ENCODE measurements at places on chromosomes 6 and 20.

DNA sequence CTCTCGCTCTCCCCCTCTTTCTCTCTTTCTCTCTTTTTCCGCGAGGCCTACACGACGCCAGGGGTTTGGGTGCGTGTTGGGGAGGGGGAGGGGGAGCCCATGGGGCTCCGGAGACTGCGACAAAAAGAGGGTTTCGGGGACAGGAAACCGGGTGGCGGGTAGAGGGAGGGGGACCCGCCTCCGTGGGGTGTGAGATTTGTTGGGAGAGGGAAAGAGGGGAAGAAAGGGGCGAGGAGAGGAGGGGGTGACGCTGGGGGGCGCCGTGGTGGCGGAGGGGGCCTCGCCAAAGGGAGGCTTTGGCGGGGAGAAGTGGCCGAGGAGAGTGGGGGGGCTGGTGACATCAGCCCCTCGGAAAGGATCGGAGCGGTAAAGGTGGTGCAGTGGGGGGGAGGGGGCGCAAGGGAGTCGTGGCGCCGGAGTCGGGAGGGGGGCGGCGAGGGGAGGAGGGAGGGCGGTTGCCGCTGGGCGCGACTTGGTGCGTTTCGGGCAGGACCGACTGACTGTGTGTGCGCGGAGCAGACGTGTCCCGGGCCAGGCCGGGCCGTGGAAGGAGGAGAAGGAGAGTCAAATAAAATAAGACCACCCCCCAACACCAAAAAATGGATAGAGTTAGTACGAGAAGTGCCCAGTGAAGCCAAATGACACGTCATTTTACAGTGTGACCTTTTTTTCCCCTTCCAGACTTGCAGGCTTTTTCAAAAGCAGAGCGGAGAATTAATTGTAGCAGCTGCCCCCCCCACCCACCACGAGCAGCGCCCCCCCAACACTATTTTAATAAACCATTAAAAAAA is 39.8 kb downstream of the GNAS start:
- peak; percentile 75 for DNase-seq

- DNase-seq, result no peak
Measured at GRCh38 chr20:2353231-2353630, 27.5 kb upstream of the TGM6 start.

DNA sequence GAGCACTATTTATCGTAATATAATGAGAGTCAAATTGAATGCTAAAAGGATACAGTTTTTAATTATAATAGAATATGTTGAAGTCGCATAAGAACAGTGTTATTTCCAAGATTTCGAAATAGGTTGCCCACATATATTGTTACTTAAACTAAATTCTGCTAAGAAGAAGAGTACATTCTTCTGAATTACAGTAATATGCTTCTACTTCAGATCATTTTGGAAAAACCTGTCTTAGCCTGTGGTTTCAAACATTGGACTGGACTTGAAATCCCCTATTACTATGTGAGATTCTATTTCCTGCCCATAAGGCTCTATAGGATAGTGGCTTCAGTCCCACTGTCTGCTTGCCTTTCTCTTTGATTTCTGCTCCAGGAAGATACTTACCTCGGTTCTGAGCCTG is 137.2 kb downstream of the B3GAT2 start:
- DNase-seq, result no peak

- no peak for DNase-seq
Measured at GRCh38 chr6:35229304-35229703, 15.5 kb downstream of the SCUBE3 start.

DNA sequence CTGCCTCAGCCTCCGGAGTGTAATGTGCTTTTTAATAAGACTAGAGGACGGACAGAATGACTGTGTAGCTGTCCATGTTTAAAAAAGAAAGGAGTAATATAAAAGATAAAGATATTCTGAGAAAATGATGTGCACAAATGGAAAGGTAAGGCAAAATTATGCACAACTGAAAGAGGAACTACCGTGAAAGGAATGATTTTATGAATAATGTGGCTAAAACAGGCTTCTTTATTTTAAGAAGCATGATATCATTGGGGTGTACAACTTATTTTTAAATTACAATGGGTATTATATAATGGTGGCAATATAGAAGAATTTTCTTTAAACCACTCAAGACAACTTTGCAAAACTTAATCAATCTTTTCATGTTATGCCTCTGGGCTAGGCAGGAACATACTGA is 78.1 kb downstream of the FIG4 start:
- no peak for DNase-seq

DNA sequence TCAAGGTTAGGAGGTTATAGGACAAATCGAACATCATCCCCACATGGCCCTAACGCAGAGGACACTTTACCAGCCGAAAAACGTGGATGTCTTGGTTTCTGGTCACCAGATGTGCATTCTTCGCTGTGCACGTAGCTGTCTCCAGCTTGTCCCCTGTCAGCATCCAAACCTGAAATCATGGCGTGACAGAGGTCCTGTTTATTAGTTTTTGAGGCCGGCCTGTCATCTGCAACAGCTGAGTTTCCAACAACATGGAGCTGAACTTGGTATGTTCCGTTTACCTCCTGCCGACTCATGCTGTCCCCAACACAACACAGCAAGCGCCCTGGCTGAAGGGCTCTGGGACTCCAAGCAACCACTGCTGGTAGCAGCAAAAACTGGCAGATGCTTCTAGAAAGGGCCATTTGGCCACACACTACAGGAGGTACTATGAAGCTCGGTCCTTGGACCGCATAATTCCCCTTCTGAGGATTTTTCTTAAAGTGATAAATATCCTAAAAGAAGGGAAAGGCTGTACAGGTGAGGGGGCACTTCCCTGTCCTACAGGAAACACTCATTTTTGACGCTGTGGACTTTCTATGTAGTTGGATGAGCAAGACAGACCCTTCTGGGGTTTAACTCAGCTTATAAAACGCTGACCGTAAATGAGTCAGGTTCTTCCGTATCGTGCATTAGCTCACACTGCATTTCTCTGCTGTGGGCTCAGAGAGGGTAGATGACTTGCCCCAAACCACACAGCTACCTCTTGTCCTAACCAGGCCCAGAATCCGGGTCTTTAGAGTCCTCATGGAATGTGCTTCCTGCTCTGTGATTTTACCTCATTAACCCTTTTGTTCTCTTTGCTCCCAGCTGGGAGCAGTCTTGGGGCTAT is 79.7 kb upstream of the NFATC2 start:
- DNase-seq, result no peak

DNA sequence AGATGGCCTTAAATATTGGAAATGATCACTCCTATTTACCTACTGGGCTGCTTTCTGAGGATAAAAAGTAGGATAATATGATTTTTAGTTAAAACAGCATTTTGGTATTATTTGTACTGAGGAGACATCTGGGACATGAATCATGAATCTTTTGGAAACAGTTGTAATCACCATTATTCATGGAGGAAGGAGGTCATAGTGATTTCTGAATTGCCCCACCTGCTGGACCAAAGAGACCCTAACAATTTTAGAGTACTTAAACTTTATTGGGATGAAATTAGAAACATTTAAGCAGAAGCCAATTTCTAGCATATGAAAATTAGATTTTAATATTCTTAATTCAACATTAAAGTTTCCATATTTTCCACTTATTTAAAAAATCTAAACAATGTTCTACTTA is 108.4 kb upstream of the SIM1 start:
- DNase-seq, result no peak

DNA sequence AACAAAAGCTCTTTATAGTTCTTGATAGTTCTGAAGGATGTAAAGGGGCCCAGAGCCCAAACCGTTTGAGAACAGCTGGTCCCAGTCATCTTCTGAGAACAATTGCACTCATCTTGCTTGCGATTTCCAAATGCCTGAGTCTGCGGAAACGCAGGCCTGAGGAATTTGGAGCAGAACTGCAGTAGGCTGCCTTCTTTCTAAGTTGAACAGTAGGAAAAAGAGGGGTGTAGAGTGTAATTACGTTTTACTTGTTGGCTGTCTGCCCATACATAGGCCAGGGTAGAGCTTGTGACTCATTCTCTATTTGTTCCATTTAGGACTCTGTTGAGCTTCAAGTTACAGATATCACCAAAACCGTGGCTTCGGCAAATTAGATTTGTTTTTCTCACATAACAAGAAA is 42.0 kb upstream of the KIF16B start:
- no peak for DNase-seq

DNA sequence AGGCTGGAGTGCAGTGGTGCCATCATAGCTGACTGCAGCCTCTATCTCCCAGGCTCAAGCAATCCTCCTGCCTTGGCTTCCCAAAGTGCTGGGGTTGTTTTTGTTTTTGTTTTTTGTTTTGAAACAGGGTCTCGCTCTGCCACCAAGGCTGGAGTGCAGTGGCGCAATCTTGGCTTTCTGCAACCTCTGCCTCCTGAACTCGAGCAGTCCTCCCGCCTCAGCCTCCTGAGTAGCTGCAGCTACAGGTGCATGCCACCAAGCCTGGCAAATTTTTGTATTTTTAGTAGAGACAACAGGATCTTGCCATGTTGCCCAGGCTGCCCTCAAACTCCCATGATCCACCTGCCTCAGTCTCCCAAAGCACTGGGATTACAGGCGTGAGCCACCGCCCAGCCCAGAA is 4.2 kb downstream of the C6orf132 start:
- no peak for DNase-seq

- no peak for DNase-seq
Measured at GRCh38 chr20:34985461-34986310, 30.0 kb downstream of the MYH7B start.

- peak; percentile 30 for DNase-seq
Measured at GRCh38 chr6:148758492-148758891, 11.7 kb downstream of the UST start.

DNA sequence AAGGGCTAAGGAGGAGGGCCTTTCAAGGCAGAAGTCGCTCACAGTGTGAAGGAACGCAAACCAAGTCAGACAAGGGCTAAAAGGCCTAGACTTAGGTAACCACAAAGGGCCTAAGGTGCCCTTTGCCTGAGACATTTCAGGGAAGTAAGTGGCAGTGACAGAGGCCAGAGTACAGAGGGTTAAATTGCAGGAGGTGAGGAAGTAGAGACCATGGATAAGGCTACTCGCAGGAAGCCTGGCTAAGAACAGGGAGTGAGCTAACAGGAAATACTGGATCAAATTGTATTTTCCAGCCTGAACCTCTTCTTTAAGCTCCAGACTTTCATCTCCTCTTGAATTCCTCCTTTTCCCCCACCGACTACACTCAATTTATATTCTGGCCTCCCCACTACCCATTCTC is 16.6 kb downstream of the ZHX3 start:
- no peak for DNase-seq

DNA sequence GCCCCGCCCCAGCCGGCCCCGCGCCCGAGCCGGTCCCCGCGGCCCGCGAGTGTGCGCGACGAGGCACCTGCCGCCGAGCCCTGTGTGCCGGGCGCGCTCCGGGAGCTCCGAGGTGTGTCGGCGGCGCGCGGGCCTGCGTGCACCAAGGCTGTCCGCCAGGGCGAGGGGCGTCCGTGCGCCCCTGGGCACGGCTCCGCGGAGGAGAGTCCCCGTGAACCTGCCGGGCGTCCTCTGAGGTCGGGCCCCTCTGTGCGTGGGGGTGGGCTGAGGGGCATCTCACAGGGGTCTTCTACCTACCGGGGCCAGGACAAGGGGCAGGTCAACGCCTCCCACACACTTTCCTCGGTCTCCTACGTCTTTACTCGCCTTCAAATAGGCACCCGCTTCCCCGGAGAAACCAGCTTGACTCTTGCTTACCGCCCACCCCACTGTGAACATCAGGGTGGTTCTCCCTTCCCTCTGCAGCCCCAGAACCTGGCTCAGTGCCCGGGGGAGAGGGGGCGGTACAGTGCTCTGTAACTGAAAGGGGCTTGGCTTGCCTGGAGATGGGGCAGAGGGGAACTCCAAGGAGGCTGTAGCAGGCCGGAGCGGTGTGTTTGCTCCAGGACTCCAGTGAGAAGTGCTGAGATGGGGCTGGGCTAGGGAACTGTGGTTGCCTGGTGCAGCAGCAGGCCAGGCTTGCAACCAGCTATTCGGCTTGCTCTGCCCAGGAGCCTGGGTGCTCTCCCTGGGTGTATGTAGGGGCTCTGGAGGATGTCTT is at the start of gene SAMD10:
Gene SAMD10, minus strand, starts transcription at position 86 of the 760 bp plus-strand sequence. CDS start 175 bp downstream, outside the sequence.
- DNase-seq, result peak; percentile 58

DNA sequence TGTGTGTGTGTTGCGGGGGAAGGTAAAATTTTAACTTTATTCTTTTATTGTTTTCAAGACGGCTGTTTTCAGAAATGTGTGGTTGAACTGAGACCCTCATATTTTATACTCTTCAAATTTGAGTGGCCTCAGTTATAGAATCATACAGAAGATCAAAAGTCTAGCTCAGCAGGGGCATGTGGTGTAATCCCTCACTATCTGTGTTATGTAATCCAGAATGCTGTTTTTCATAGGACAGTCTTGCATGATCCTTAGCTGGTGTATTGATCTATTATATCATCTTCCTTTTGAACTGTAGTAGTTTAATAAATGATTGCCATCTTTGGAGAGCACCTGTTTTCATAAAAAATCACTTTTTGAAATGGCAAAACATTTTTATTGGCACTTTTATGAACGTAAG is 1.4 kb downstream of the PLCB4 start:
- no peak for DNase-seq

GRCh38 chr6:129263176-129263575 is 380.2 kb downstream of the LAMA2 start:
- DNase-seq, result no peak

GRCh38 chr20:55961376-55962330 is 43.7 kb downstream of the CBLN4 start:
- DNase-seq, result no peak

DNA sequence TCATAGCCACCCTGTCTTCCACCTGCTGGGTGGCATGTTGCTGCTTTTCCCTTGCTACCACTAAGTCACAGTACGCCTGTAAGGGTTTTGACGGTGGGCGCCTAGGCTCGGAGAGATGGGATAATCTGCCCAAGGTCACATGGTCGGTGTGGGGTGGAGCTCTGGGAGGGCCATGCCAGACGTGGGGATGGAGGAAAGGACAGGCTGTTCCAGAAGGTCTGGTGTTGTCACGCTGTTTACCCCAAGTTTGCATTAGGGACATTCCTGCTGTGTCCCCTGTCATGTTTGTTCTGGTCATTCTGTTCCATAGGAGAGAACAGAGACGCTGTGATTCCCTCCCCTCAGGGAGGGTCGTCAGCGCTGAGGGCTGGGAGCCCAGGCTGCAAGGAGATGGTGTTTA is 16.1 kb downstream of the IP6K3 start:
- no peak for DNase-seq

GRCh38 chr20:3980260-3981131 is 34.9 kb downstream of the RNF24 start:
- peak; percentile 43 for DNase-seq

- DNase-seq, result no peak
Measured at GRCh38 chr6:27190126-27190525, 57.4 kb upstream of the PRSS16 start.

GRCh38 chr6:66508433-66508832 is 801.4 kb upstream of the EYS start:
- DNase-seq, result no peak

GRCh38 chr6:140684776-140685550 is 1310.5 kb upstream of the CITED2 start:
- DNase-seq, result no peak

- DNase-seq, result no peak
Measured at GRCh38 chr6:52328729-52329128, 33.2 kb upstream of the PAQR8 start.

GRCh38 chr20:5065879-5066383 is 53.8 kb downstream of the PCNA start:
- no peak for DNase-seq

GRCh38 chr6:3568396-3569082 is 111.7 kb upstream of the SLC22A23 start:
- DNase-seq, result no peak

- no peak for DNase-seq
Measured at GRCh38 chr6:42696526-42697267, 25.7 kb downstream of the PRPH2 start.
